Posterior cingulate gyrus (tissue), 11 donors: ENCODE measurements at places on chromosomes 7 and 10.

- DNase-seq, result no peak
Measured at GRCh38 chr10:71725998-71726579, 6.5 kb upstream of the C10orf105 start.

DNA sequence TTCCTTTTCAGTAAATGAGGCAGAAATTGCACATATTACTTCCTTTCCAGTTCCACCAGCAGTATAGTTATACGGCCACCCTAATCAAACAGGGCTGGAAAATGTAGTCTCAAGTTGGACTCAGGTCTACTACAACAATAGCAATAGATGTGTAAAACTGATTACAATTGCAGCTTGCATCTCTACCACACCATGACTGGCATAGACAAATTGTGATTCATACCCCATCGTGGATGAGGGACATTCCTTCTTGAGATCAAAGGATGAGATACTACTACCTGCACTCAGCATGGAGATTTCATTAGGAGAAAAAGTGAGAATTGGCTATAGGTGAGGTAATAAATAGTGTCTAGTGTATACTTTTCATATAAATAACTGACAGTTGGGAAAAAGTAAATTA is 1220.8 kb downstream of the TYW1 start:
- no peak for DNase-seq

- DNase-seq, result no peak
Measured at GRCh38 chr10:99693933-99694583, 34.7 kb downstream of the ENTPD7 start.

GRCh38 chr10:24256619-24257107 is 47.7 kb downstream of the KIAA1217 start:
- DNase-seq, result no peak

GRCh38 chr7:133052401-133052756 is 29.5 kb downstream of the CHCHD3 start:
- no peak for DNase-seq

- DNase-seq, result no peak
Measured at GRCh38 chr10:58209669-58210068, 58.0 kb downstream of the IPMK start.

DNA sequence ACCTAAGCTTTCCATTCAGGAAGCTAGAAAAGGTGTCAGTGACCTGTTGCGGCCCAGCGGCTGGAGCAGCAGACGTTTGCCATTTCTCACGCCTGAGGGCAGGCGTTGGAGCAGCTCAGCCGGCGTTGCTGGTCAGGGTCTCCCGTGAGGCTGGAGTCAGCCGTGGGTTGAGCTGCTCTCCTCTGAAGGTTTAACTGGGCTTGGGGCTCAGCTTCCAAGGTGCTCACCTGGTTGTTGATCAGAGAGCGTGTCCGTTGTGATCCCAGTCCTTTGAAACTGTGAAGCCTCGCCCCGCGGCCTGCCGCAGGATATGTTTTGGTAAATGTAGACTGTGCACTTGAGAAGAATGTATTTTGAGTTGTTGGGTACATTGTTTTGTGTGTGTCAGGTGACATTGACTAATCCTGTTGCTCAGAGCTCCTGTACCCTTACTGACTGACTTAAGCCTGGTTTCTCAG is 20.6 kb upstream of the PWWP2B start:
- peak; percentile 39 for DNase-seq

GRCh38 chr10:32318476-32318896 is 28.5 kb downstream of the EPC1 start:
- DNase-seq, result no peak

GRCh38 chr10:69087590-69088470 is at the start of gene SRGN:
Gene SRGN (plus strand): TSS chr10:69088103. CDS start chr10:69088158, 55 bp downstream.
- no peak for DNase-seq

- no peak for DNase-seq
Measured at GRCh38 chr7:44431091-44431608, 59.3 kb downstream of the NUDCD3 start.

GRCh38 chr10:51709324-51709972 is 10.1 kb upstream of the CSTF2T start:
- no peak for DNase-seq

GRCh38 chr7:150736864-150737263 is 354 bp upstream of the GIMAP5 start:
- DNase-seq, result no peak

DNA sequence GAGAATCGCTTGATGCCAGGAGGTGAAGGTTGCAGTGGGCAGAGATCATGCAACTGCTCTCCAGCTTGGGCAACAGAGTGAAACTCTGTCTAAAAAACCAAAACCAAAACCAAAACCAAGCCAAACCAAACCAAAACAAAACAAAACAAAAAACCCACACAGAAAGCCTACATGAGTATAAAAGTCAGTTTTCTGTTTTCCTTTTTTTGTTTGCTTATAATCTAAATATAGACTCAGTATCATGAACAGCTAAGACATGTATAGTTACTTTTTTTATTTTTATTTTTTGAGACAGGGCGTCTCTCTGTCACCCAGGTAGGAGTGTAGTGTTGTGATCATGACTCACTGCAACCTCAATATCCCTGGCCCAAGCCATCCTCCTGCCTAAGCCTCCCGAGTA is 16.8 kb upstream of the MTPN start:
- no peak for DNase-seq

- peak; percentile 64 for DNase-seq
Measured at GRCh38 chr10:6068422-6068821, 6.3 kb upstream of the IL2RA start.

GRCh38 chr7:136874393-136875032 is 6.1 kb downstream of the CHRM2 start:
- DNase-seq, result no peak

DNA sequence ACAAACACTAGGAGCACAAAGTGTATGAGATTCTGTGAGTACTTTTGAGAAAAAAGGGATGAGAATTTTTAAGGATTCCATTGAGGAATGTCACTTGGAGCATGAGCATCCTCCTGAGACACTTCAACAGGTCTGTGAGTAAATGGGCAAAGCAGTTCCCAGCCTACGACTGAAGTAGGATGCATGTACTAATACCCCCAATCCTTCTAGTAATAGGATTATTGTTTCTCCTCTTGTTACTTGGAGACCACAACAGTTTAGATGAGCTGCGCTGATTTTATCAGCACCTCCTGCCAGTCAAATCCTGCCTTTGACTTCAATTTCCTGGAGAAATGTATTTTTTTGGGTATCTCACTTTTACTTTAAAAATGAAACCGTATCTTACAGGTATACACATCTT is 820 bp downstream of the BBS9 start:
- no peak for DNase-seq

- no peak for DNase-seq
Measured at GRCh38 chr10:20372748-20373147, 524.4 kb downstream of the NEBL start.

DNA sequence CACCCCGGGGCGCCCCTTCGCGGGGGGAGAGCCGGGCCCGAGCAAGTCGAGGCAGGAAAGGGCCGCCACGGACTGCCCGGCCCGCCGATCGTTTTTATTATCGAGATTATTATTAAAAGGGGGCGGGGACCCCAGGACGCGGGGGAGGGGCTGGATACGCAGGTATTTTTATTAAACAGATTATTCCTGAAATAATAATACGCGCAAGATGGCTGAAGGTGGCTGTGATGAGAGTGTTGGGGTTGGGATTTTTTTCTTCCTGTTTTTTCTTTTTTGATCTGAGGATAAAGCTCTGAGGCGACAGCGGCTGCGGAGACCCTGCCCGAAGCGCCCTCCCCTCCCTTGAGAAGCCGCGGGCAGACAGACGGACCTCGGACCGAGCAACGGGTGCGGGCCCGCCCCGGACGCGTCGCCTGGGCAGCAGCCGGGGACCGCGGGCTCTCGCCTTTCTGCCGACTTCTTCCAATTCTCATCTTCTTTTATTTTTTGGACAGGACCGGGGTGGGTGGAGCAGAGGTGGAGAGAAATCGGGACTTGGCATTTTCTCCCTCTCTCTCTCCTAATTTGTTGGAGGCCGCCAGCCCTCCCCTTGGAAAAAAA is 1.4 kb upstream of the TRIM8 start:
- peak; percentile 91 for DNase-seq
